B cell (primary cell): ENCODE measurements at places on chromosomes 6 and 20. TPM values are rescaled to one million over a fixed set of nuclear protein-coding genes. Genes with fewer than 3 reads are reported as not detected.

SNRPB2 gene
- total RNA-seq = 36.2 and 38.3 TPM in 2 replicates

SNAI1 gene
- total RNA-seq = 3.5 and 4.3 TPM in 2 replicates

RIPPLY2 gene
- total RNA-seq = not detected in 2 replicates

PREX1 gene
- total RNA-seq = 99.4 and 115 TPM in 2 replicates

POU3F2 gene
- not detected in 2 replicates for total RNA-seq

OR2H1 gene
- not detected in 2 replicates for total RNA-seq

SIRPB2 gene
- not detected in 2 replicates for total RNA-seq

LY6G6D gene
- not detected in 2 replicates for total RNA-seq

SOD2 gene
- total RNA-seq = 94.7 and 97.6 TPM in 2 replicates

COL20A1 gene
- not detected in 2 replicates for total RNA-seq

TCP11 gene
- not detected in 2 replicates for total RNA-seq

APCDD1L gene
- total RNA-seq = not detected in 2 replicates

RNF217 gene
- total RNA-seq = not detected in 2 replicates

MACROD2 gene
- 5.3 TPM in 2 replicates for total RNA-seq

GCNT2 gene
- 32.1 and 38.1 TPM in 2 replicates for total RNA-seq

HLA-DRA gene
- 2,785 and 2,881 TPM in 2 replicates for total RNA-seq

LY86 gene
- 68.7 and 76.7 TPM in 2 replicates for total RNA-seq

PAX1 gene
- not detected in 2 replicates for total RNA-seq

BMP7 gene
- not detected in 2 replicates for total RNA-seq

SERPINB1 gene
- 47.4 and 52.5 TPM in 2 replicates for total RNA-seq

PRKN gene
- 6.2 and 6.7 TPM in 2 replicates for total RNA-seq

LZTS3 gene
- total RNA-seq = 5.1 and 6.4 TPM in 2 replicates

HSPA1L gene
- total RNA-seq = 2.0 and 2.4 TPM in 2 replicates

FAM83B gene
- total RNA-seq = not detected in 2 replicates

HLA-G gene
- total RNA-seq = 6.4 and 8.8 TPM in 2 replicates

CST7 gene
- total RNA-seq = 0.56 and 0.94 TPM in 2 replicates

CASS4 gene
- total RNA-seq = 0.42 and 0.53 TPM in 2 replicates

NKX2-2 gene
- total RNA-seq = not detected in 2 replicates

HRH3 gene
- total RNA-seq = not detected in 2 replicates

PPT2 gene
- total RNA-seq = 2.7 and 4.2 TPM in 2 replicates

RBCK1 gene
- 117 and 135 TPM in 2 replicates for total RNA-seq

GUCA1A gene
- not detected in 2 replicates for total RNA-seq

OXT gene
- 1.4 and 1.7 TPM in 2 replicates for total RNA-seq

PPP1R10 gene
- 157 and 177 TPM in 2 replicates for total RNA-seq

VSX1 gene
- not detected in 2 replicates for total RNA-seq

ASIP gene
- total RNA-seq = not detected in 2 replicates

SLC22A3 gene
- not detected in 2 replicates for total RNA-seq

METTL24 gene
- total RNA-seq = not detected in 2 replicates

MPIG6B gene
- 0.24 and 0.54 TPM in 2 replicates for total RNA-seq

TCEA2 gene
- total RNA-seq = 49.3 and 58.1 TPM in 2 replicates

ESF1 gene
- 13.8 and 13.9 TPM in 2 replicates for total RNA-seq

CGA gene
- not detected in 2 replicates for total RNA-seq

PSORS1C2 gene
- total RNA-seq = not detected in 2 replicates

RSPH3 gene
- 2.9 and 3.4 TPM in 2 replicates for total RNA-seq

PDCD2 gene
- total RNA-seq = 64.5 and 71.0 TPM in 2 replicates

OR12D1 gene
- not detected in 2 replicates for total RNA-seq

C6orf163 gene
- total RNA-seq = 10.0 and 11.8 TPM in 2 replicates

EYA2 gene
- 1.1 and 1.8 TPM in 2 replicates for total RNA-seq

PDYN gene
- not detected in 2 replicates for total RNA-seq

ELOVL4 gene
- total RNA-seq = 0.10 TPM in 1 of 2 replicates, not detected in the other

TBXT gene
- total RNA-seq = not detected in 2 replicates
